ENCODE measurements at places on chromosomes 3 and 15.

DNA sequence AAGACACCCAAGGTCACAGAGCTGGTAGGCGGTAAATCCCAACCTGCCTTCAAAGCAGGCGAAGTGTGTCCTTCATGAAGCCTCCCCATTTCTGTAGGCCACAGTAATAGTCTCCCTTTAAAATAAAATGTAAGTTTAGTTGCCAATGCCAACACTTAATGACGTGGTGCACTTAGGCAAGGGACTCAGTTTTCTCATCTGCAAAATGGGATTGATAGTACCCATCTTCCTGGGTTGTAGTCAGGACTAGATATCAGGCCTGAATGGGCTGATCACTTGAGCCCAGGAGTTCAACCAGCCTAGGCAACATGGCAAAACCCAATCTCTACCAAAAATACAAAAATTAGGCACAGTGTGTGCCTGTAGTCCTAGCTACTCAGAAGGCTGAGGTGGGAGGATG lies 114.6 kb downstream of the SHQ1 start:
- DNase-seq = no peak

- DNase-seq = no peak
These were observed 1.3 kb downstream of the ELL3 start for GRCh38 chr15:43775411-43775965.

GRCh38 chr3:196145468-196146262 lies 63.8 kb upstream of the TFRC start:
- DNase-seq = no peak

DNA sequence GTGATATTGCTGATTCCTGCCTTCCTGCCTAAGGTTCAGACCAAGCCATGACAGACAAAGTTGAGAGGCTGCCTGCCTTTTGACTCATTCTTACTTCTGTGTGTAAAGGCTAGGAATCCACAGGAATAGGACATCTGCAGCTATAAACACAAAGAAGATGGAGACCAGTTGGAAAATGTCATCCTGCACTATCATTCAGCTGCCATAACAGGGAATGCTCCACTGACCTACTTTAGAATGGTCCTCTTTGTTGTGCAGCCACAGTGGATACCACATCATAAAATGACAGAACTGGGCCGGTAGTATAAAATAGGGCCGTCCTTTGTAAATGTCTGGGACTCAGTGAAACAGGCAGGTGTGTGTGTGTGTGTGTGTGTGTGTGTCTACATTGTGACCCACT lies 75.1 kb downstream of the STAC start:
- no peak for DNase-seq

DNA sequence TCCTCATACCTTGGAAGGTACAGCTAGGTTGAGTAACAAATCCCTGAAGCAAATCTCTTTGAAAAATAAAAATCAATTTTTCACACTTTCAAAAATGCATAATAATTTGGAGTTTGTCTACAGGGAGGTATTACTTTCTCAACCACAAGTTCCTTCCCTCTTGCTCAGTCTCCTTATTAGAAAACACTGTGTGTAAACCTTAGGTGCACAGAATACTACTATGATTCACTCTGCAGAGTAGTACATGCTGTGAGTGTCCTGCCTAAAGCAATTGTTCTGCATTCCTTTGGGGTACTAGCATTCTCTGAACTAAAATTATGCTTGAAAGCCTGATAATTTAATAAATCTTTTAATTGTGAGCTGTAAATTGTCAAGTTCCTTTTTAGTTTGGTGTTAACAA lies 115.9 kb upstream of the EPHA3 start:
- no peak for DNase-seq

GRCh38 chr3:148582126-148582525 lies 115.6 kb upstream of the AGTR1 start:
- DNase-seq = no peak

DNA sequence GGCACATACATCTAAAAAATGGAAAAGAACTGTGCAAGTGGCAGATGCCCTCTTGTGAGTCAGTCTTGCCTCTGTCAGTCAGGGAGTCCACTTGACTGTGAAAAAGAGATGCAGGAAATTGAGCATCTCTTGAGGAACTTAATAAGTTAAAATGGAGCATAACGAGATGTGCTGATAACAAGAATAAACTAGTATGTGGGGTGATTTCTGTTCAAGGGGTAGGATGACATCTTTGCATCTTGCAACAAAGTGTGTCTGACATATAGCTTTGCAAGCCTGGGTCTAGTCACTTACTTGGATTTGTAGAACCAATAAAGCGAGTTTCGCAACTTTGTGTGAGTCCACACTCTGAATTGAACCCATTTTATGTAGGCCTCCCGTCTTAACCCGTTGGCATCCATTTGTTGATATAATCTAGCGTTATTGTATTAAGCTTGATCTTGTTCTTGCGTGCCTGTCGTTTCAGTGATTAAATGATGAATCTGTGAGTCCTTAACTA lies 2.2 kb downstream of the USP3 start:
- DNase-seq = no peak

- DNase-seq = no peak
These were observed 153.9 kb upstream of the ARHGEF26 start for GRCh38 chr3:153967260-153967659.

DNA sequence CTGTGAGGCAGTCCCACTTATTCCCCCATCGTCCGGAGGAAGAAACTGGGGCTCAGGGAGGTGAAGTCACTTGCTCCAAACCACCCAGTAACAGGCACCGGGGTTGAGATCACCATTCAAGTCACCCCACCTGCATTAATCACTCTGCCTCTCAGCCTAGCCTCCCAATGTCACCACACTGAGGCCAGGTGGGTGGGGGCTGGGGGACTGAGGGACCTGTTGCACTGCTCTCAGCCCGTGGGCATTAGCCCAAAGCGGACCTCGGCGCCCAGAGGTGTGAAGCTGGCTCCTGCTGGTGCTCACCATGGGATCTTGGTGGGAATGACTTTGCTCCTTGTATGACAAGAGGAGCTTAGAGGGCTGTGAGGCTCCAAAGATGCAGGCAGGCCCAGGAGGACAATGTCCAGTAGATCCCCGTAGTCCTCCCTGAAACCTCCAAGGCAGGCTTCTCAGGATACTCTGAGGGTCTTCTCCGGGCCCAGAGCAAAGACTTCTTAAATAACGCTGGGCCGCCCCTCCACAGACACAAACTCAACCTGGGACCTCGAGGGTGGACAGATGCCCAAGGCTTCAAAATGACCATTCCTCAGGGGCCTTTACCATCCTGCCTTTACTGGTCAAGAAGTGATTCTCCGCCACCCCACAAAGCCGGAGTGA lies 1.7 kb downstream of the NT5DC2 start:
- no peak for DNase-seq
